ENCODE measurements at places on chromosomes 16 and 17. TPM values are rescaled to one million over a fixed set of nuclear protein-coding genes. Genes with fewer than 3 reads are reported as not detected.
A peak's percentile ranks its signal among the peaks of the same experiment; 100 is the strongest.

DNA sequence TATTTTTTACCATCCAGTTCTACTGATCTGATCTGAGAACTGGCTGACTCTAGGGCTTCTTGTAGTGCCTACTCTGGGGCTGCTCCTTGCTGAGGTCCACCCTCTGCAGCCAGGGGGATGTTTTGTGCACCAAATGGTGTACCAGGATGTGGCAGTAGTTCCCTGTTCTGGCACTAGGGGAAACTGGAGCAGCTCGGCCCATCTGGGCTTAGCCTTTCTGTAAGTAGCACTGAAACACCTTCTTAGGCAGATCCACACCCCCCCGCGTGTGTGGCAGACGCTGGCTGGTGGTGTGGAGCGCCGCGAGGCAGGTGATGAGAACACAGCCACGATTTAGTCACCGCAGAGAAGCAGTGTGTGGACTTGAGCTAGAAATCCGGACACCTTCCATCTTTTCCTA lies 17.0 kb downstream of the DUSP14 start:
- H3K27ac ChIP-seq = no peak overlapping the region
- H3K27me3 ChIP-seq = no peaks in the 10 kb centered on the region
- H3K4me1 ChIP-seq = no peaks in the 10 kb centered on the region
- H3K4me3 ChIP-seq = no peak overlapping the region

DNA sequence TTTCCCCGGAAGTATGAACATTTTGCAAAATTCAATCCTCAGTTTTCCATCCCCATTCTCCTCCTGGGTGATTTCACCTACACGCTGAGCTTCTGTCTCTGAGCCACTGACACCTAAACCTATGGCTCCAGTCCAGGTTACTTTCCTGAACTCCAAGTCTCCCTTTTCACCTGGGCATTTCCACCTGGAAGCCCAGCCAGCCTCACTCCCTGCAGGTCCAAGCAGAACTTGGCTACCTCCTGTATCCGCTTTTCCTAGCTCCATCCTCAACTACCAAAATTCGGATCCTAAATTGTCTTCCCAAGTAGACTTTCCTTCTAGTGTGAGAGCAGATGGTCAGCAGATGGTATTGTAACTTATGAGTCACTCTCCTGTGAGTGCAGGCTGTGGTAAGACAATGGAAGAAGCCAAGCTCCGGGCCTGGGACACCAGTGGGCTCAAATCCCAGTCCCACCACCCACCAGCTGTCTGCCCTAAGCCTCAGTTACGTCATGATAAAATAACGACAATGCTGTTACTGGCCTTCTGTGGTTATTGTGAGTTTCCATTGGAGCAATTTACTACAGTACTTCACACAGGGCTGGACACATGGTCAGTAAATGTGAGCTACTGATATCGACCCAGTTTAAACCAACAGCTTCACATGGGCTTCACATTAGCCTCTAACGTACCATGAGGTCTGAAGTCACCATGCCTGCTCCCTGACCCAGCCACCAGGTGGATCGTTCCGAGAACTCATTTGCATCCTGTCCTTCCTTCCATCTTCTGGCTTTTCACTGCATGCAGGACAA lies 33.3 kb downstream of the PECAM1 start:
- DNase-seq = peak; percentile 67
- H3K4me1 ChIP-seq = peaks cover 67% of the 10 kb centered on the region
- H3K27ac ChIP-seq = peak overlapping the region; percentile 62
- H3K4me3 ChIP-seq = no peak overlapping the region
- no peaks in the 10 kb centered on the region for H3K27me3 ChIP-seq

GRCh38 chr17:60524463-60525327 lies 1.3 kb downstream of the APPBP2 start:
- peaks cover 34% of the 10 kb centered on the region for H3K4me1 ChIP-seq
- H3K4me3 ChIP-seq = peak overlapping the region; percentile 78
- peak overlapping the region; percentile 98 for H3K27ac ChIP-seq
- peaks cover 8% of the 10 kb centered on the region for H3K36me3 ChIP-seq

GRCh38 chr17:63609816-63610573 lies 9.3 kb downstream of the TACO1 start:
- H3K4me1 ChIP-seq = no peaks in the 10 kb centered on the region
- H3K27me3 ChIP-seq = no peaks in the 10 kb centered on the region
- DNase-seq = no peak

- peaks cover 62% of the 10 kb centered on the region for H3K4me1 ChIP-seq
- peak overlapping the region; percentile 94 for H3K4me3 ChIP-seq
- H3K27ac ChIP-seq = peak overlapping the region; percentile 99
Measured at GRCh38 chr16:4847774-4848587, 700 bp downstream of the UBN1 start.

- peaks cover 10% of the 10 kb centered on the region for H3K27me3 ChIP-seq
- peaks cover 18% of the 10 kb centered on the region for H3K4me1 ChIP-seq
- peak; percentile 80 for DNase-seq
- no peaks in the 10 kb centered on the region for H3K36me3 ChIP-seq
- no peak overlapping the region for H3K27ac ChIP-seq
Measured at GRCh38 chr17:82370471-82371332, 863 bp upstream of the UTS2R start.

- H3K4me3 ChIP-seq = no peak overlapping the region
- no peak for DNase-seq
- no peak overlapping the region for H3K27ac ChIP-seq
Measured at GRCh38 chr17:13940858-13941665, 128.2 kb upstream of the COX10 start.

DNA sequence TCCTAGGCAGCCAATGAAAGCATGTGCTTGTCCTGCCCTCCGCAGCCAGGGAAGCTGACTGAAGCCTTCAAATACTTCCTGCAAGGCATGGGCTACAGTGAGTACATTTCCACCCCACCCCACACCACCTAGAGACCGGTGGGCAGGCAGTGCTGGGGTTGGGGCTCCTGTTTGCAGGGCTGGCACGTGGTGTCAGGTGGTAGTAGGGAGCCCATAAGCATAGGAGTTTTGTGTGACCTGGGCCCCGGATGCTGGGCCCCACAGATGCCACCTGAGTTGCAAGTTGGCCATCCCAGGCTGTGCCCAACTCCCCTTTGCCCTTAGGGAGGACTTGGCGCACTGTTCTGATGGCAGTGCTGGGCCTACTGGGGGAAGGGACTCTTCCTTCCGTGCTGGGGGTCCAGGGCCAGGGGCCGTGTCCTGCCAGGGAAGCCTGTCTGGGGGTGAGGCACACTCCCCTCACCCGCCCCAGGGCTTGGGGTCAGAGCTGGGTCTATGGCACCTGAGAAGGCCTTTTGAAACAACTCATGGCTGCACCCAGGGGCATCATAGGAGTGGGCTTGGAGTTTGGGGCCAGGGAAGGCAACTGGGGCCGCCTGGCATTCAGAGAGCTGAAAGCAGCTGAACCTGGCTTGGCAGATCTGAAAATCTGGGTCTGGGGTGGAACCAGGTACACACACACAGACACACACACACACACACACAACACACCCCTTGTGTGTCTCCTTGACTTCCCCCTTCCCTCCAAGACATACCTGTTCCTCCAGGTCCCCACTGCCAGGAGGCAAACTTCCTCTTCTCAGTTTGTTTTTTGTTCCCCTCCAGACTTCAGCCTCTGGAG lies 5.8 kb upstream of the SETD6 start:
- H3K4me3 ChIP-seq = no peak overlapping the region
- peaks cover under 1% of the 10 kb centered on the region for H3K36me3 ChIP-seq
- no peak overlapping the region for H3K27ac ChIP-seq
- no peak for DNase-seq
- no peaks in the 10 kb centered on the region for H3K27me3 ChIP-seq

DNA sequence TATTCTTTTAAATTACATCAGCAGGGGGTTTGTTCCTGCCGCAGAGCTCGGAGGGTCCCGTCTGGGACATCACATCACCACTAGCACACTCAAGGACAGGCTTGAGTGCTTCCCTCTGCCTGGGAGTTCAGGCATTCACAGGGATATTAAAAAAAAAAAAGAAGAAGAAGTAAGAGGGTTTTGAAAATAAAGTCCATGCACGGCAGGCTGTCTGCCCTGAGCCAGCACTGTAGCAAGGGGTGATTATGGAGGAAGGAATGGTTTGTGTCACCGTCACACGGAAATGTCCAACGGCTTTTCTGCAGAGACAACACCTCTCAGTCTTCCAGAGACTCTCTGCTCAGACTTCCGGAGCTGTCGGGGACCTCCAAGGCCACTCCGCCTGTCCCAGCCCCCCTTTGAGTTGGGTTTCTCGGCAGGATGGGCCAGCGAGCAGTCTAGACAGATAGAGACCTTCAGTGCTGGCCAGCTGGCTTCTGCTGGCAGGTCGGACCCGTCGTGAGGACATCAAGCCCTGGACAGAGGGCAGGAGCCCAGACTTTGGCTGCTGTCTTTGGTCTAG lies 33.6 kb downstream of the MEOX1 start:
- H3K4me1 ChIP-seq = no peaks in the 10 kb centered on the region
- H3K36me3 ChIP-seq = no peaks in the 10 kb centered on the region
- no peak for DNase-seq
- no peaks in the 10 kb centered on the region for H3K27me3 ChIP-seq
- no peak overlapping the region for H3K4me3 ChIP-seq

GRCh38 chr17:68381076-68381900 lies 76.0 kb downstream of the WIPI1 start:
- no peaks in the 10 kb centered on the region for H3K27me3 ChIP-seq
- no peak overlapping the region for H3K4me3 ChIP-seq
- peak overlapping the region; percentile 83 for H3K27ac ChIP-seq

DNA sequence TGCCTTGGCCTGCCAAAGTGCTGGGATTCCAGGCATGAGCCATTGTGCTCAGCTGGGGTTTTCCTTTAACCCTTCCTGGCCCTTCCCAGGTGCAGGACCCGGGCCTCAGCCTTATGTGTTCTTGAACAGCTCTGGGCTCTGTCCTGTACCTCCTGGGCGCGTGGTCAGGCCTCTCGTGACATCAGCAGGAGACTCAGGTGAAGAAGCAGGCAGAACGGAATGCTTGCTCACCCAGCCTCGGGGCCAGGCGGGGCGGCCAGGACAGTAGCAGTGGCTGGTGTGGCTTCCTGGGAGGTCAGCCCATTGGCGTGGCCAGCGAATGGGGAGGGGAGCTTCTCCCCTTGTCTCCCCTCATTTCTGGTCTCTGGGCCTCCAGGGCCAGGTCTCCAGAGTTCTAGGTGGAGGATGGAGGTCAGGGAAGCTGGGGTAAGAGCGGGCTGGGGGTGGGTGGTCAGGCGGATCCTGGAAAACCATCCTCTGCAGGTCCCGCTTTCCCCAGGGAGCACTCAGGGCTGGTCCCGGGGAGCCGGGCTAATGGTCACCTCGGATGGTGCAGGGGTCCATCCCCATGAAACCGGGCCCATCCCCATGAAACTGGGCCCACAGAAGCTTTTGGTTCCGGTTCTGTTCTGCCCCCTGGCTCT lies 281.5 kb downstream of the SEC14L1 start:
- no peak overlapping the region for H3K4me3 ChIP-seq
- peaks cover 76% of the 10 kb centered on the region for H3K4me1 ChIP-seq
- H3K27me3 ChIP-seq = no peaks in the 10 kb centered on the region
- peak; percentile 58 for DNase-seq

- H3K36me3 ChIP-seq = no peaks in the 10 kb centered on the region
- H3K27me3 ChIP-seq = no peaks in the 10 kb centered on the region
- peaks cover 9% of the 10 kb centered on the region for H3K4me1 ChIP-seq
Measured at GRCh38 chr17:494601-495265, 142.1 kb upstream of the RPH3AL start.

- H3K27ac ChIP-seq = no peak overlapping the region
- no peak for DNase-seq
- peaks cover 5% of the 10 kb centered on the region for H3K4me1 ChIP-seq
- H3K36me3 ChIP-seq = peaks cover 87% of the 10 kb centered on the region
Measured at GRCh38 chr17:77493238-77493820, 352.6 kb downstream of the SEC14L1 start.

GRCh38 chr17:57986841-57987580 lies 1.0 kb downstream of the VEZF1 start:
- peak overlapping the region; percentile 88 for H3K4me3 ChIP-seq
- DNase-seq = peak; percentile 67
- peaks cover 7% of the 10 kb centered on the region for H3K36me3 ChIP-seq
- no peaks in the 10 kb centered on the region for H3K27me3 ChIP-seq
- peak overlapping the region; percentile 96 for H3K27ac ChIP-seq

DNA sequence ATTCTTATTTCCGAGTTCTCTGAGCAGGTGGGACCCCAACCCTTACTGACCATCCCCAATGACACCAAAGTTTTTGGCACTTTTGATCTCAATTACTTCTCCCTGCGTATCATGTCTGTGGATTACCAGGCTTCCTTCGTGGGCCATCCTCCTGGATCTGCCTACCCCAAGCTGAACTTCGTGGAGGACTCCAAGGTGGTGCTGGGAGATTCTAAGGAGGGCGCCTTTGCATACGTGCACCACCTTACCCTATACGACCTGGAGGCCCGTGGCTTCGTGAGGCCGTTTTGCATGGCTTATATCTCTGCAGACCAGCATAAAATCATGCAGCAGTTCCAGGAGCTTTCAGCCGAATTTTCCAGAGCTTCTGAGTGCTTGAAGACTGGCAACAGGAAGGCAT lies 868 bp downstream of the SMCR8 start:
- peaks cover 61% of the 10 kb centered on the region for H3K4me1 ChIP-seq
- H3K27ac ChIP-seq = peak overlapping the region; percentile 95
- DNase-seq = no peak

DNA sequence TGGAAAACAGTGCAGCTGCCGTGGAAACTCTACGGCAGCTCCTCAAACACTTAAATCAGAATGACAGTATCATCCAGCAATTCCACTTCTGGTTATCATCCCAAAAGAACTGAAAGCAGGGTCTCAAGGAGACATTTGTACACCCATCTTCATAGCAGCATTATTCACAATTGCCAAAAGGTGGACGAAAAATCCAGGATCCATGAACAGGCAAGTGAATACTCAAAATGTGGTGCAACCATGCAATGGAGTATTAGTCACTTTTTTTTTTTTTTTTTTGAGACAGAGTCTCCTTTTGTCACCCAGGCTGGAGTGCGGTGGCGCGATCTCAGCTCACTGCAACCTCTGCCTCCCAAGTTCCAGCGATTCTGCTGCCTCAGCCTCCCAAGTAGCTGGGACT lies 10.6 kb upstream of the AATK start:
- H3K27ac ChIP-seq = no peak overlapping the region
- no peak for DNase-seq
- no peaks in the 10 kb centered on the region for H3K36me3 ChIP-seq
- no peaks in the 10 kb centered on the region for H3K4me1 ChIP-seq
- no peak overlapping the region for H3K4me3 ChIP-seq

GRCh38 chr16:89562939-89563338 lies 2.5 kb downstream of the RPL13 start:
- H3K27ac ChIP-seq = no peak overlapping the region
- no peak overlapping the region for H3K4me3 ChIP-seq
- H3K36me3 ChIP-seq = peaks cover 37% of the 10 kb centered on the region
- DNase-seq = no peak
- no peaks in the 10 kb centered on the region for H3K27me3 ChIP-seq
- peaks cover 67% of the 10 kb centered on the region for H3K4me1 ChIP-seq

- no peaks in the 10 kb centered on the region for H3K27me3 ChIP-seq
- H3K27ac ChIP-seq = peak overlapping the region; percentile 32
- H3K4me1 ChIP-seq = peaks cover 50% of the 10 kb centered on the region
Measured at GRCh38 chr17:38915639-38915995, 9.8 kb upstream of the LASP1NB start.

HEXIM1 gene
- 24.3 TPM for total RNA-seq

CACNG4 gene
- 27.8 TPM for total RNA-seq

TMC8 gene
- 29.7 TPM for total RNA-seq

GLP2R gene
- total RNA-seq = 0.30 TPM

ZNF319 gene
- total RNA-seq = 13.0 TPM

DRC3 gene
- 1.5 TPM for total RNA-seq

KRTAP16-1 gene
- total RNA-seq = not detected

MEOX1 gene
- not detected for total RNA-seq
